Breast epithelium (tissue), 4 donors: ENCODE measurements at places on chromosomes 5 and 9.

GRCh38 chr5:125152044-125152443 is 405.6 kb upstream of the ZNF608 start:
- DNase-seq, result no peak

DNA sequence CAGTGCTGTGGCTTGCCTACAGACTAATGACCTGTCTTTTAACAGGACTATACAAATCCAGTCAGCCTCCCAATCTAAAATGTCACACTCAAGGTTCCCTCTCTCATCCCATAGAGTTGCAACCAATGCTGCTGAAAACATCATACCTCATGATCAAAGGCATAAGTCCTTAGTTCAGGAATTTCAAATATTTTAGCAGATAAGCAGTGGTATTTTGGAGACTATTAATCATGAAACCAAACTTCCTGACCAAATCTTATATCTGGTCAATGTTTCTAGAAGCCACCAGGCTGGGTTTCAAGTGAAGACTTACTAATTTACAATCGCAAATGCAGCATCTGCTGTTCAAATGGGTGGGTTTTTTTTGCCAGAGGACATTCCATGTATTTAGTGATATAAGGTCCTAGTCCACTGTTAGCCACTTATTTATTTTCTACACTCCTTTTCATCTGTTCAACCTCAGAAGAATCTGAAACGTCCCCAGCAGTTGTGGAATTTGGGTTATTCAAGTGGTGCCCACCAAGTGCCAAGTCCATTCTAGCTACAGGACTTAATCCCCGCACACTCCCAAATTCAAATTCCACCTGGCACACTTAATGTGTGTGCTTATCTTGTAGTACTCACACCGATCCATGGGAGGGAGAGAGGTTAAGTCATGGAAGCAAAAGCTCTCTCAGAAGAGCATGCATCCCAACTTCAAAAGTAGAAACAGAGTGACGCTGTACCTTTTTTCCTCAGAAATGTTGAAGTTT is 5.8 kb downstream of the TAS2R1 start:
- no peak for DNase-seq

DNA sequence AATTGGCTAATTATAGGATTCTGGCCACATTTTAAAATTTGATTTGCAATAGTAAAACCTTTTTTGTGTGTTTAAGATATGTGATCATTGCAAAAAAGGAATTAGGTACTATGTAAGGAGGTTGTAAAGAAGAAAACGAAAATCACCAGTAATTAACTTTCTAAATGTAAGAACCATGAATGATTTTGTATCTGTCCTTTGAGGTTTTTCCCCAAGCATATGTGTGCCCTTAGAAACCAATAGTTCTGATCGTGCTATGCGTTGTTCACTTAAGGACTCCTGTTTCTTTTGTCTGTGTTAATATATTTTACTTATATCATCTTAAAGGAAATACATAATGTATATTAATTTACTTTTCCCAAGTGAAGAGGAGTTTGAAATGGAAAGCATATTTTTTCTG is 410.2 kb downstream of the PSAT1 start:
- no peak for DNase-seq

- peak; percentile 87 for DNase-seq
Observed at GRCh38 chr5:44808435-44809214, at the start of gene MRPS30. Gene MRPS30, plus strand, starts transcription at chr5:44808947. Its CDS starts 16 bp downstream, at chr5:44808963.

DNA sequence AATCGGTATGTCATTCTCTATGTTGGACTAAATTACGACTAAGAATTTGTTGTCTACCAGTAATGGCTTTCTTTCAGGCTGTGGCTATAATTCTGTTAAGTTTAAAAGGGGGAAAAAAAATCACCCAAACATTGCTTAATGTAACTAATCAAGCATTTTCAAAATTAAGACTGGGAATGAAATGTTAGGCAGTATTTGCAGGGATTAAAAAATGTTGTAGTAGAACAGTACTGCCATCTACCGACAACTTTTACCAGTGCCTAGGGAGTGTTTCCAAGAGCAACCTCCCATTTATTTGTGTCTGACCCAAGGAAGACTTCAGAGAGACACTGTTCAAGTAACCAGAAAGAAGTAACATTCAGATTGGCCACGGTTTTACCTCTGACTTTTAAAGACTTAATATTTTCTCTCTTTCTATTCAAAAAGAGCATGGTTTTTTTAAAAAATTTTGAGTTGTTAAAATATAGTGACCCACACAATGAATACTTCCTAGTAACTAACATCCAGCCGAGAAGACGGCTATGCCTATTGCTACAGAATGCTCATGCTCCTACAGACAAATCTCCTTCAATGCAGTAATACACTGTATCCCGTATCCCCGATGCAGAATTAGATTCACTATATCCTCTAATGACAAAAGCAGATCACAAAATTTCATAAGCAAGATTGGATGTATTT is 92.4 kb downstream of the ARL15 start:
- no peak for DNase-seq

GRCh38 chr5:172896465-172896864 is 62.4 kb downstream of the ERGIC1 start:
- DNase-seq, result no peak

- no peak for DNase-seq
Observed at GRCh38 chr5:103013933-103014552, 105.9 kb downstream of the GIN1 start.

DNA sequence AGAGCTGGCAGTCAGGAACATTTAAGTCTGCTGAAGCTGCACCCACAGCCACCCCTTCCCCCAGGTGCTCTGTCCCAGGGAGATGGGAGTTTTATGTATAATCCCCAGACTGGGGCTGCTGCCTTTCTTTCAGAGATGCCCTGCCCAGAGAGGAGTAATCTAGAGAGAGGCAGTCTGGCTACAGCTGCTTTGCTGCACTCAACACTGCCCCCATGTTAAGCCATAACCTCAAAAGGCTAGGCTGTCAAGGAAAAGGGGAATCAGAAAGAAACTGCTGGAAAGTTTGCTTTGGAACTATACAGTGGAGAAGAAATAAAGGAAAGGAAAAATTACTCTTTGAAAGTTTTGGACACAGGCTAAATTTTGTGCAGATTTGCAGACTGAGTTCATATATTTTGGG is 127.2 kb downstream of the MACIR start:
- DNase-seq, result no peak

DNA sequence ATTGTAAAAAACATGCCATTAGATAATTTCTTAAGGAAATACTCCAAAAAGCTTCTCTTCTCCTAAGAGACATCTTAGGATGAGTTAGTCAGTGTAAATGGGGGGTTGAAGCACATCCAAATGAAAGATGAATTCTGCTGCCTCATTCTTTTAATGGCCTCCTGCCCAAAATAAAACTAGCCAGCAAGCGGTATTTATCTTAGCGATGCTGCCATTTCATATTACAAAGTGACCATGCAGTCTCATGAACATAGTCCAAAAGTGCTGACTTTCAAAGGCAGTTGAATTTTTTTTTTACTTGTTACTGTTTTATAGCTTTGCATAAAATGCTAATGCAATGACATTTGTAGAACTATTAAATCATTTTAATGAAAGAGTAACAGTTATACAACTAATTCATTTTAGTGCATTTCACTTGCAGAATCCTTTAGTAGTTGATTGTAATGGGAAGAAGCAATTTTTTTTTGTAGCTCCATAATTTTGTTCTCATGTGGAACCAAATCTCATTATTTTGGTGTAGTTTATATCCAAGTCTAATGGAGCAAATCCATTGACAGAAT is 151.5 kb downstream of the CAVIN4 start:
- DNase-seq, result no peak

GRCh38 chr5:81631621-81632020 is 119.3 kb downstream of the SSBP2 start:
- no peak for DNase-seq

DNA sequence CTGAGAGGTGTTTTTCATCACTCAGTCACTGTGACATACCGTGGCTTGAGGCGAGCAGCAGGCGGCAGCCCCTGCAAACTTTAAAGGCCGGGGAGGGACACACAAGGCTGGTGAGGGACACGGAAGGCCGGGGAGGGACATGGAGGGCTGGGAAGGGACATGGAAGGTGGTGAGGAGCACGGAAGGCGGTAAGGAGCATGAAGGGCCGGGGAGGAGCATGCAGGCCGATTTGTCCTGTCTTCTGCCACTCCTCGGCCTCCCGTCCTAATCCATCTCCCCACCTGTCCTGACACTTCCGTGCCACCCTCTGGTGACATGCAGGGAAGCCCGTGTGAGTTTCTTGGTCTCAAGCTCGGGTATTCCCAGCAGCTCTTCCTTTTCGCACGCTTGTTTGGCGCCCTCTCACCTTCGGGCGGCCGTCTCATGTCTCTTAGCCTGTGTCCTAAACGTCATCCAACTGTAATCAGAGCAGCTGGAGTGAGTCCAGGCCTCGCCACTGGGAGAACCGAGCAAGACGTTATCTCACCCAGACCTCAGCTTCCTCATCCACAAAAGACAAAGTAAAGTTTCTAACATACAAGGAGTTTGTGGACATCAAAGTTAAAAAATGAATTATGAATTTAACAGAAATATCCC is 126.5 kb downstream of the MRPL36 start:
- DNase-seq, result peak; percentile 2

DNA sequence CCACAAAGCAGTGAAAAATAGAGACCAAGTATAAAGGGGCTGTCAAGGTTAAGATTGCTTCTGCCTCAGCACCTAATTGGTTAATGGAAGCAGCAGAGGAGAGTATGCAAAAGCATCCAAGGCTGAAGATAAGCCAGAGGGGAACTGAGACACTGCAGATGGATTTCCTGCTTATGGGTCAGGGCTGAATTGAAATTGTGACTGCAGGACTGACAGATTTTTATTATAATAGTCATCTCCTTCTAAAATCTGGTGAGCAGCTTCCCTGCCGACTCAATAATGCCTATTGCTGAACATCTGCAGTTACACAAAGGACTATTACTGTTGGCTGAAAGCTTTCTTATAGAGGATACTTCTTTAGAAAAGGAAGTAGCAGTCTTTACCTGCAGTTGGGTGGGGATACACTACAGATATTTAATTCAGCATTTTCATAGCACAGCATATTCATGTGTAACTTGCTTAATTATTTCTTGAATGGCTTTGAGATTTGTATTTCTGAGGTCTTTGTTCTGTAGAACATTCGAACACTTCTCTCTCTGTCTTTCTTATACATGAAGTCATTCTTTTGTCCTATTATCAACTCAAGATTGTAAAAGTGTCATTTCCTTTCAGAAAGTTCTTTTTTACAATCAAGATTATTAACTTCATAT is 363.0 kb upstream of the RIOK2 start:
- no peak for DNase-seq

DNA sequence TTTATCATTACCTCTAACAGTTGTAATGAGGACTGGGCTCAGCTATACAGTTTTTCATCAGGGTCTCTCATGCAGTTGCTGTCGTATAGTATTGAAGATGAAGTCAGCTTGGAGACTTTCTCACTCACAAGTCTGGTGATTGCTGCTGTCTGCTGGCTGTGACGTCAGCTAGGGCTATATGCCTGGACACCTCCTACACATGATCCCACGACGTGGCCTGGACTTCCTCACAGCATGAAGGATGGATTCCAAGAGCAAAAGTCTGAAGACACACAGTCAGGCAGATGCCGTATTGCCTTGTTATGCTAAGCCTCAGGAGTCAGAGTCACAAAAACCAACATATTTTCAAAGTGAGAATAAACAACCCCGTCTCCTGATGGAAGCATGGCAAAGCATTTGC is 193.3 kb downstream of the LURAP1L start:
- no peak for DNase-seq

GRCh38 chr5:135329066-135329912 is 69.7 kb downstream of the MACROH2A1 start:
- no peak for DNase-seq

GRCh38 chr5:16600946-16601345 is 15.9 kb downstream of the RETREG1 start:
- no peak for DNase-seq

DNA sequence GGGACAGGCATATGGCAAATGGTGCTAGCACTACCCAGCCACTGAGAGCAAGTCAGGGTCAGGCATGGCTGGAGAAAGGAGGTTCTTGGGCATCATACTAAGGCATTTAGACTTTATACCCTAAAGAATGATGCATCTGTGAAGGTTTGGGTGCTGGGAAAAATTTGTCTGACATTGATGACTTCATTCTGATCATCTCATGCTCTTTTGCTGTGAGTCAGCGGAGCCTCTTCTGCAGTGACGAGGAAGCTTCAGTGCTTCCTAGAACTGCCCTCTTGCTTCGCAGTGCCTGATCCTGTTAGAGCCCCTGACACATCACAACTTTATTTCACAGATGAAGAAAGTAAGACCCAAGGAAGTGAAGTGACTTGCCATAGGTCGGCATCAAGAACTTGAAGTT is 266.6 kb upstream of the GAS1 start:
- DNase-seq, result no peak

DNA sequence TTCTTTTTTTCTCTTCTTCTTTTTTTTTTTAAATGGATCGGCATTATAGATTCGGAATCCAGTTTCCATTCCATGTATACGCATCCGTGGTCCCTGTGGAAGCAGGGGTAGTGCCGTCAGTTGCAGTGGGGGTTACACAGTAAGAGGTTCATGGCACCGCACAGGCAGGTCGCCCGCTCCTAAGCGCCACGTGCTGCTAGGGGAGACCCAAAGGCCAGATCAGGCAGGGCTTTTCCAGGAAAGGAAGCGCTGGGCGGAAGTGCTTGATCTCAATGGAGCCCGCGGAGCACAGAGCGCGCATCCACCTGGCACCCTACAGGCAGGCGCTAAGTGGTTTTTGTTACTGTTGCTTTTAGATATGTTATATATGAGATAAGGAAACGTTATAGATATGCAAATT is 174.8 kb upstream of the OR13F1 start:
- DNase-seq, result no peak

DNA sequence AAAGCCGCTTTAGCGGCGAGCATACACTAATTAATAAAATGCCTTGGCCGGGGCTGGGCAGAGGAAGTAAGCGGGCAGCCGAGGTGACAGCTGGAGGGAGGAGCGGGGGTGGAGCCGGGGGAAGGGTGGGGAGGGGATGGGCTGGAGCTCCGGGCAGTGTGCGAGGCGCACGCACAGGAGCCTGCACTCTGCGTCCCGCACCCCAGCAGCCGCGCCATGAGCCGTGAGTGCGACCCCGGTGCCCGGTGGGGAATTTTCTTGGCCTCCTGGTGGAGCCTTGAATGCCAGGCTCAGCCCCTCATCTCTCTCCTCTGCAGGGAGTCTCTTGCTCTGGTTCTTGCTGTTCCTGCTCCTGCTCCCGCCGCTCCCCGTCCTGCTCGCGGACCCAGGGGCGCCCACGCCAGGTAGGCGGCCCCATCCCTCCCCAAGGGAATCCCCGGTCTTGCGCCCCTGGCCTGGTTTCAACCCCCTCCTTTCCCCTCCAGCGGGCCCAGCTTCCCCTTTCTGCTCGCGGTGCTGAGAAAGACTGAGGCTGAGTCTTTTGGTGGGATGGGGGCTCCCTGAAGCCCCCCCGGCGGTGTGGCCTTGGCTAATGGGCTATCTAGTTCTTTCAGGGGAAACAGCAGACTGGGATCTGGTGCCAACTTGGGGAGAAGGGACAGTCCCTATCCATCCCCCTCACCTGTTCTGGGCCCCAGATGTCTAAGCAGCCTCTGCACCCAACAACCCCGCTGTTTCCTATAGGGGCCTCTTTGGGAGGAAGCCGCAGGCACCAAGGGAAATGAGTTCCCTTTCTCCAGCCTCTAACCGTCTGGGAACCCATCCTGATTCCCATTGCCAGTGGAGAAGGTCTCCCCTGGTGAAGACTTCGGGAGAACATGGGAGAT is at the start of gene PTGS1:
Gene PTGS1, plus strand, starts transcription at position 156 of the 887 bp plus-strand sequence. Its CDS starts 61 bp downstream, at position 217.
- no peak for DNase-seq
